Keratinocyte (primary cell): ENCODE measurements at places on chromosomes 3 and 15.
A peak's percentile ranks its signal among the peaks of the same experiment; 100 is the strongest.

GRCh38 chr15:71232411-71232810 is 117.1 kb downstream of the THSD4 start:
- no peak for DNase-seq

GRCh38 chr3:124653797-124654469 is 76.3 kb upstream of the UMPS start:
- DNase-seq, result no peak

DNA sequence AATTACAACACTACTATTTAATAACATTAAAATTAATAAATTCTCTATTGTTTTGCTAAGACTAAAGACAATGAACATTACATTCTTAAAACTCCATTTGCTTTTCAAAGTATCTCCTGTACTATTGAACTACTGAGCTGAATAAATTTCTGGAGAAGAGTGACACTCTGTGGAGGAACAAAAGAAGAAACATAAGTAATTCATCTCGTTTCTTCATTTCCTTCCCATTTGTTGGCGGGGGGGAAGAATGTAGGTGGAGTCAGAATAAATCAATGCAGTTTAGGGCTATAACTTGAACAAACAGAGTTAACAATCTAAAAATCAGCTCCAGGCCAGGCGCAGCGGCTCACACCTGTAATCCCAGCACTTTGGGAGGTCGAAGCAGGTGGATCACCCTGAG is 32.7 kb downstream of the EFHB start:
- no peak for DNase-seq

DNA sequence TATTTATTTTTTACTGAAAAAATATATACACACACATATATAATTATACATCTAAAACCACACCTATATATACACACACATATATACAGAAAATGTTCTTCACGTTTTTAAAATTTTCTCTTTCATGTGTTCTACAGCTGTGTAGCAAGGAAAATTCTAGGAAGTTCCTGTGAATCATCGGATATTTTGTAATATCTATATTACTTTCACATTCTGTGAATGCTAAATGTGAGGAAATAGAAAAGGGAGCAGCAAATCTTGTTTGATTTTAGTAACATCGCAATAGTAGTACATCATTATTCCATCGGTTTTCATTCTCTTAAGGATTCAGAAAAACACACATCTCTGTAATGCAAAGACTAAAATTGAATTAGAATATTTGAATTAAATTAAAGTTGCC is 836.8 kb upstream of the NECTIN3 start:
- no peak for DNase-seq

- no peak for DNase-seq
These were observed 50.4 kb downstream of the GPR171 start for GRCh38 chr3:151152455-151153079.

DNA sequence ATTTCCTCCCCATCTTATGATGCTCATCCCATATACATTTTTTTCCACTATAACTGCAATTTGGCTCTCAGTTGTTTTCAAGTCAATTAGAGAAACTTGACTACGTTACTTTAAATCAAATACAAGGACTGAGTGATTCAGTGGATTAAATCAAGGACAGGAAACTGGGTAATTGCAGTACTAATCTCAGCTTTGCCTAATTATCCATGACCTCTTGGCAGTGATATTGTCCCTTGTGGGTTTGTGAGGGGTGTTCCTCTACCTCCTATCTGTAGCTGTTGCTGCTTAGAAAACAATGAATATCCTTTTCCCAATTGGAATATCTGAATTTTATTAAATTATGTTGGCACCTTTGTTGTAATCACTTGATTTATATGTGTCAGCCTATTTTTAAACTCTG is 79.4 kb downstream of the ZPLD1 start:
- no peak for DNase-seq

GRCh38 chr15:45425135-45425534 is 46.8 kb upstream of the GATM start:
- DNase-seq, result no peak

GRCh38 chr3:139329364-139329850 is 14.4 kb upstream of the MRPS22 start:
- DNase-seq, result no peak

- no peak for DNase-seq
These were observed 262.5 kb upstream of the LRTM1 start for GRCh38 chr3:55190331-55190730.

DNA sequence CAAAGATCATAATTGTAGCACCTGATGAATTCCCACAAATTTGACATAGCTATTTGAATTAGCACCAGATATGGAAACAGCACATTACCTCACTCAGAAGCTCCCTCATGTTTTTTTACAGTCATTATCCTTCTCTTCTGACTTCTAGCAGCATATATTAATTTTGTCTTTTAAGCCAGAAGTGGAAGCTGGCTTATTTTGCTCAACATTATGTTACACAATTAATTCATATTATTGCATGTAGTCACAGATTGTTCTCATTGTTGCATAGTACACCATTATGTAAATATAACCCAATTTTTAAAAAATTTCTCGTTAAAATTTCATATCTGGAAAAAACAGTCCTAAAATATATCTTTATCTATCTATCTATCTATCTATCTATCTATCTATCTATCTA is 762.3 kb downstream of the TUSC7 start:
- no peak for DNase-seq

GRCh38 chr15:96333131-96334016 is 2.9 kb downstream of the NR2F2 start:
- DNase-seq, result no peak

DNA sequence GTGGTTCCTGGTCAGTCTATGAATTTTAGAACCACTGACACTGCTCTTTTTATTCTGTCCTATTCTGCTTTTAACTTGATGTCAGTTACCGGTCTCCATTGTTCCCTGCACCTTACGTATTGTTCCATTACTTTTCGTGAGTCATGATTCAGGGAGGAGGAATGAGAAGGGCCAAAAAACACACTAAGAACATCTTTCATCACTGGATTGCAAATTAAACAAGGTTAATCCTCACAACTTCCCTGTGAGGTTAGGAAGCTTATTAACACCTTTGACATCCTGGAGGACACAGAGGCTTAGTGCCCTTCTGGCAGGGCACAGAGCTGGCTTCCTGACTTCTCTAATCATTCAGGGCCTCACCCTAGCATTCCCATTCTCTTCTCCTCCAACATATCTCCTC is 227.6 kb upstream of the SATB1 start:
- DNase-seq, result no peak

DNA sequence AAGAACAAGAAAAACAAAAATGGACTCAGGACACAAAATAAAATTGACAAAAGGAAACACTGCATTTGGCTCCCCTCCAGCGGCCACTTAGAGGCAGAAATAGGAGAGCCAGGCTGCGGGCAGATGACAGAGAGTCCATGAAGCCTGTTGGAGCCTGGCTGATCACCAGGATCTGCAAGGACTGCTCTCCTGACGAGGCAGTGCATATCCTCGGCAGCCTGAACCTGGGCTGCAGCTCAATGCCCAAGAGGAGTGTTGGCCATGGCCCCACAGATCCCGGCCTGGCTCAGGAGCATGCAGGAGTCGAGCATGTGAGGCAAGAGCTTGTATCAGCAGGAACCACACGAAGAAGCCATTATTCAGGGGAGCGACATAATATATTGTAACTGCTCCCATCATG is 199.8 kb downstream of the STT3B start:
- no peak for DNase-seq

DNA sequence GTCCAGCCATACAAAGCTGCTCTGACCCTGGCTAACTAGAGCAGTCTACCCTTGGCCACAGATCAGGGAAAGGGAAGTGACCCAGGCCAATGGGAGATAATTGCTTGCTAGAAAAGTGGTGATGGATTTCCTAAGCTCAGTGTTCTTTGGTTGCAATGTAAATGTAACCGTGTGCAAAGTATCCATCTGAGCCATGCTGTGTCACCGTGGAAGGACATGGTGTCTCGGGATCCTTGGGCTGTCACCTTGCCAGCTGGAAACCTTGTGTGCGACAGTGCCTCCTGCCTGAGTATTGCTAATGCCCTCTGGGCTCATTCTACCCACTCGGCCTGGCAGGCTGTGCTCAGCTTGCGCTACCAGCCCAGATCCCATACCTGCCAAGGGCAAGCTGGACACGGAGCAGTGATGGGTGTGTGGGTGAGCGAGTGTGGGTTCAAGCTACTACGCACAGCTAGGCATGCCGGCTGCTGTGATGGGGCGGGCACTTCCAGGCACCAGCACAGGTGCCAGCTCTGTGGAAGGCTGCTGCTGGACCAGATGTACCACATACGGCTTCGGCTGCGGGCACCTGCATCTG is 10.7 kb upstream of the SIAH2 start:
- DNase-seq, result no peak

DNA sequence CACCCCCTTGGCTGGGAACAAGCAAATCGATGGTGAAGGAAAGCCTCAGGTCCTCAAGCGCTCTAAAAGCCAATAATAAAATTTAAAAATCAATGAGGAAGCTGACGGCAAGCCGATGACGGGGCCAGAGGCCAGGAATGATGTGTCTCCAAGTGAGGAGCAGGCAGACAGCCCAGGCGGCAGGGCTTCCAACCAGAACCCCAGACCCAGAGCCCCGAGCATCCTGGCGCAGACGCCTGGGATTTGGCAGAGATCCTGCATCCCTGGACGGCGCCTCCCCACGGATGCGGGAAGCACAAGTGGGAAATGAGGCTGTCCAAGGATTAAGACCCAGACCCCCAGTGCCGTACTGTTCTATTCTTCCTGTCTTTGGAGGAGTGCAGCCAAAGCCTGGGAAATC is 123.0 kb upstream of the PROK2 start:
- no peak for DNase-seq

GRCh38 chr15:31465083-31465955 is 138.7 kb downstream of the KLF13 start:
- DNase-seq, result peak; percentile 94

DNA sequence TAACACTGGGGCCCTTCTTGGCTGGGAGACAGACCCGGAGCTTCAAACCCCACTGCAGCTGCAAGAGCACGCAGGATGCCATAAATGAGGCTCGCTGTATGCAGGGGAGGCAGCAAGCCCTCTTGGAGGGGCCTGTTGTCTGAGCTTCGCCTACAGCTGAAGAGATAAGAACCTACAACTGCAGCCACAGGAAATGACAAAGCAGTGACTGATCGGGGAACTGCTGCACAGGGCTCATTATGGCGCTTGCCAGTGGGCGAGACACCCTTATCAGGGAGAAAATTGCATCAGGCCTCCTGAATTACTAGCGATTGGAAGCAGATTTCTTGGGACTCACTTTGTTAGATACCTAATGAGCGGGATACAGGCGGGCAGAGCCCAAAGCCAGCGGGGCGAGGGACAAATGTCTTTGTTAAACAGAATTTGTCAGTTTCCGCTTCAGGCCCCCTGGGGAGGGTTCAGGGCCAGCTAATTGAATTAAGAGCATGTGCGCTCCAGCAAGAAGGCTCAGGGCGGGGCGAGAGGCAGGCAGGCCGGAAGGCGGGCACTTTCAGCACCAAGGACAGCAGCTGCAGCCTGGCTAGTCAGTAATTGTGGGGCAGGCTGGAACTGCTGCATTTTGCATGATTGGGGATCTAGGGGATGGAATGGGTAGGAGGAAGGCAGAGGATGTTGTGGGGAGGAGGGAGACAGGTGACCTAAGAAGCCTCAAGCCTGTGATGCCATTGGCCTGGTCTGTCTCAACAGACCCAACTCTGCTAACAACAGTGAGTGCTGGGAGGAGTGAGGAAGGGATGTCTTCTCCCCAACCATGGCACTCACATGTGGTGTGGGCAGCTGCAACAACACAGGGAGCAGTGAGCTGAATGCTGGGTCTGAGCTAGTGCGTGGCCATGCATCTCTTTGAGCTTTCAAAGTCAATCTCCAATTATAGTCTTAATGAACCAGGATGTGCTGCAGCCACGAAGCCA is 55.3 kb downstream of the CCDC33 start:
- DNase-seq, result no peak

DNA sequence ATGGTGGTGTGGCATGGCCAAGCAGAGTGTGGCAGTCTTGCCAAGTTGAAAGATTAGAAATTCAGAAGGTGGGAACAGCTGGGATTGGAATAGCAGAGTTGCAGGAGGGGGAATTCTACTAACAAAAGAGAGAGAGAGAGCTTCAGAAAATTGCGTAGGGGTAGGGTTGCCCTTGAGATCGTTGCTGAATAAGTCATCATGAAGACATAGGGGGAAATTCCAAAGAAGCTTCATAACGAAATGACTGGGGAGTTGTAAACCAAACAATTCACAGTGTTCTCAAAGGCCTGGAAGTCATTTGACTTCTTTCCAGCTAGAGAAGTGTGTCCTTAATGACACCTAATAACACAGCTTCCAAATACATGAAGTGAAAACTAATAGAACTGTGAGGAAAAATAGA is 26.3 kb upstream of the TIPARP start:
- no peak for DNase-seq

GRCh38 chr15:83549623-83550022 is 102.5 kb downstream of the SH3GL3 start:
- DNase-seq, result no peak

GRCh38 chr15:56839099-56839498 is 79.3 kb upstream of the TCF12 start:
- DNase-seq, result no peak

DNA sequence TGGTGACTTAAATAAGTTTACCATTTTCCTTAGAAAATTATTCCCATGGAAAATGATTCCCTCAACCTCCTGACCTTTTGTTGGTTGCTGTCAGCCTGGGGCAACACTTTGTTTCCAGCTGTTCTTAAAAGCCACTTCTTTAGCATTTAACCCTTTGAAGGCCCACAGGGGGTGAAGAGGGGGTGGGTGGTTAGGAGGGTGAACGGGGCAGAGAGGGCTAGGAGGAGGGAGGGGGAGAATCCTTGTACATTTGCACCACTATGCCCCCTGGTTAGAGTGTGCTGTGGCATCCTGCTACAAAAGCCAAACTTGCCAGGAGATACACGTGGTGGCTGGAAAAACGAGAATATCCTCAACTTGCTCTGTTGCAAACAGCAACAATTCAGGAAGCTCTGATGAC is 273.2 kb upstream of the RGMA start:
- DNase-seq, result no peak

DNA sequence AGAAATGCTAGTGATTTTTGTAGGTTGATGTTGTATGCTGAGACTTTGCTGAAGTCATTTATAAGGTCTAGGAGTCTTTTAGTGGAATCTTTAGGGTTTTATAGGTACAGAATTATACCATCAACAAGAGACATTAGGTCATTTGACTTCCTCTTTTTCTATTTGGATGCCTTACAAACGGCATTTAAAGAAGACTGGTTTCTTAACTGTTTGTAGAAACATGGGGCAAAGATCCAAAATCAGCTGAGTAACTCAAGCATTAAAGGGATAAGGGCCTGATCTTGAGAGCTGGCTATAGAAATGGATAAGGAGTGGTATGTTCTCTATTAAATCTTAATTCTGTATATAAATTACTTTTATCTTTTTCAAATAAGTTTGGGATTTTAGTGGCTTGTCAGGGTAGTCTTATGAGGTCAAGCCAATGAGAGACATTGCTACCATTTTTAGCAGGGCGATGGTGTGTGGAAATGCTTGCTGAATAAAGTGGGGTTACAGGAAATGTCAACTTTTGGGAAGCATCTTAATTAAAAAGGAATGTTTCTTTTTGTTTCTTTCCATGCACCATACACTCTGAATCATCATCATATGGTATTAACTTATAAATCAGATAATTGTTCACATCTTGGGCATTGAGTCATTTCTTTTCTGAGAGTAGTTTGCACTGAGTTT is 197.7 kb upstream of the GBE1 start:
- DNase-seq, result no peak

GRCh38 chr15:59686389-59686788 is 2.7 kb downstream of the BNIP2 start:
- DNase-seq, result no peak

GRCh38 chr3:188660415-188660814 is 506.5 kb downstream of the LPP start:
- DNase-seq, result no peak
